Sigmoid colon (tissue), 7 donors: ENCODE measurements at places on chromosomes 1 and 21. TPM values are rescaled to one million over a fixed set of nuclear protein-coding genes. Genes with fewer than 3 reads are reported as not detected.

CD52 gene
- not detected for total RNA-seq

GRHL3 gene
- total RNA-seq = not detected

HSD3B2 gene
- total RNA-seq = not detected

RAB42 gene
- 2.2 TPM for total RNA-seq

DNA sequence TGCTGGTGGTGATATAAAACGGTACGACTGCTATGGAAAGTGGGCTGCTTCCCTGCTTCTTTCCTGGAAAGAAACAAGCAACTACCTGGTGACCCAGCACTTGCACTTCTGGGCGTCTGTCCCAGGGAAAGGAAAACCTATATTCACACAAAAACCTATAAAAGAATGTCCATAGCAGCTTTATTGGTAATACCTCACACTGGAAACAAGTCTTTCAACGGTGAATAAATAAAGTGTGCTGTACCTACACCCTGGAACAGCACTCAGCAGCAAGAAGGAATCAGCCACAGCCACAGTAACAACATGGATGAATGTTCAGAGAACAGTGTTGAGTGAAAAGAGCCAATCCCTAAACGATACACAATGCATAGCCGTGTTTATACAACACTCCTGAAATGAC lies 19.9 kb downstream of the SLC19A1 start:
- DNase-seq = peak; percentile 18

GRCh38 chr1:218553197-218553596 lies 208.1 kb downstream of the TGFB2 start:
- DNase-seq = no peak

DNA sequence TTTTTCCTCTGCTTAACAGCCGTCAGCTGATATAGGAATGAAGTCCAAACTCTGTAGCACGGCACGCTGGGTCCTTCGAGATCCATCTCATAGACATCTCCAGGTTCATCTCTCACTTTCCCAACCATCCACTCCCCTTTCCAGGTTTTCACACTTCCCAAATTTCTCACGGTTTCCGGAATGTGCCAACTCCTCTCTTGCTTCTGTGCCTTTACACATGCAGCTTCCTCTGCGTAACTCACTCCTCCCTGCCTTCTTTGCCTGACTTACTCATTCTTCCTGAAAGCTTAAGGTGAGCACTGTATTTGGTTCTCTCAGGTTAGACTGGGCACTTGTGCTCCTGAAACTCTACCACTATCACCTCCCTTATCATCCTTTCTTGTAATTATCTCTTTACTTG lies 168.4 kb downstream of the PCNX2 start:
- no peak for DNase-seq

GRCh38 chr1:10353282-10353681 lies 45.6 kb upstream of the PGD start:
- DNase-seq = no peak

DNA sequence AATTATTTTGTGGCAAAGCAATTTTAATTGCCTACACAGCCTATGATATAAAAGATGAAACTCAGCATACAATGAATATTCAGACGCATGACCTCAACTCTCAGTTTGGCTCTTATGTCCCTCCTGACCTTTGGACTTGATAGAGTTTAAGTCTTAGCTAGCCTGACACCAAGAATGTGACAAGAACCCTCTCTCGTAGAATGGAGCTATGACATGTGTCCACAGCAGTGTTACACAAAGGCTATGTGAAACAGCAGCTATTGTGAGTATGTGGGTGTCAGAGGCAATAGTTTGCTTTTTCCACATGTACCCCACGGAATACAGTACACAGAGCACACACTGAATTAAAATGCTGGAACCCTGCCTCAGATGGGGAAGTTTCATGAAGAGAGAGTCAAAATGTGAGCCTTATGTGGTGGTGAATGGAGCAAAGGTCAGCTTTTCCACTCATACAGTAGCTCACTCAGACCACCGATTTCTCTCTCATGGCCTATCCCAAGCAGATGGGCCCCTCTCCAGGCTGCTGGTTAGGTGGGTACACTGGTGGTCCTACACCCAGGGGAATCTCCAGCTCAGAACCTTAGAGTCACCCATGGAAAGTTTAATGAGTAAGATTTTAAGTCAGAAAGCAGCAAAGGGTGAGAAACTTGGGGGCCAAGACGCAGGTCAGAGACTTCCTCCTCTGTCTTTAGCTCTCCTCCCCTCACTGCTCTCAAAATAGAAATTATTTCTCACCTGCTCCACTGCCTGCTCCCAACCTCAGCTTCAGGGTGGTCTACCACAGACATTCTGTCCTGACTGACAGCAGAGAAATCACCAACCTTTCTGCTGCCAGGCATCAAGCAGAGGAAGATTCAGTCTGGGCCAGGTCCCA lies 10.1 kb upstream of the XCL2 start:
- no peak for DNase-seq

- DNase-seq = no peak
These were observed 3.0 kb downstream of the COL6A2 start for GRCh38 chr21:46100906-46101305.

- DNase-seq = no peak
These were observed 689 bp upstream of the GPR137B start for GRCh38 chr1:236141447-236142252.

GRCh38 chr1:12457771-12458170 lies 160.2 kb downstream of the DHRS3 start:
- DNase-seq = peak; percentile 84

DNA sequence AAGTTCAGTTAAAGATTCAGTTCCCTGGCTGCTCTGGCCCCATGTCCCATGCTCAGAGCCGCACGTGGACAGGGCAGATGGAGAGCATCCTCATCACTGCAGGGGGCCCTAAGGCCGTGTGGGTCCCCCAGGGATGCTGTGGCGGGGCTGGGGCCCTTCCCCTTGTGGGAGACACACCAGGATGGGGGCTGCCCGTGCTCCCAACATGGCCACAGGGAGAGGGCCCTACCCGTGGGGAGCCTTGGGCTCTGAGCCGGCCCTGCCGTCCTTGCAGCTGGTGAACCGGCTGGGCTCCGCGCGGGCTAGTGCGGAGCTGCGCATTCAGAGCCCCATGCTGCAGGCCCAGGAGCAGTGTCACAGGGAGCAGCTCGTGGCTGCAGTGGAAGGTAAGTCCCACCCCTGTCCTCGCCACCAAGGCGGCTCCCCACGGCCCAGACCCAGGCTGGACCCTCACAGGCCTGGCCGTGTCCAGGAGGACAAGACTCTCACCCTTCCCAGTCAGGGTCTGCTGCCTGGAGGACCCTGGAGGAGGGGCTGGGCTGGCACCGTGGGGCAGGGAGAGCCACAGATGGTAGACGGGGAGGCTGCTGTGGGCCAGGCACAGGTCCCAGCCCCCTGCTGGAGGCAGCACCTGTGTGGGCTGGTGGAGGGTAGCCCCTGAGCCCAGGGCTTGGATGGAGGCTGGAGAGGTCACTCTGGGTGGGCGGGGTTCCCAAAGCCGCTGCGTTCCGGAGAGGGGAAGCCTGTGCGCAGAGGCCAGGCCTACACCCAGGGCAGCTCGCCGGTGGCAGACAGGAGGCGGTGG lies 53.8 kb downstream of the TRIM11 start:
- DNase-seq = peak; percentile 45
